HepG2 (cell line): ENCODE measurements at places on chromosomes 3 and 15.
A peak's percentile ranks its signal among the peaks of the same experiment; 100 is the strongest.

DNA sequence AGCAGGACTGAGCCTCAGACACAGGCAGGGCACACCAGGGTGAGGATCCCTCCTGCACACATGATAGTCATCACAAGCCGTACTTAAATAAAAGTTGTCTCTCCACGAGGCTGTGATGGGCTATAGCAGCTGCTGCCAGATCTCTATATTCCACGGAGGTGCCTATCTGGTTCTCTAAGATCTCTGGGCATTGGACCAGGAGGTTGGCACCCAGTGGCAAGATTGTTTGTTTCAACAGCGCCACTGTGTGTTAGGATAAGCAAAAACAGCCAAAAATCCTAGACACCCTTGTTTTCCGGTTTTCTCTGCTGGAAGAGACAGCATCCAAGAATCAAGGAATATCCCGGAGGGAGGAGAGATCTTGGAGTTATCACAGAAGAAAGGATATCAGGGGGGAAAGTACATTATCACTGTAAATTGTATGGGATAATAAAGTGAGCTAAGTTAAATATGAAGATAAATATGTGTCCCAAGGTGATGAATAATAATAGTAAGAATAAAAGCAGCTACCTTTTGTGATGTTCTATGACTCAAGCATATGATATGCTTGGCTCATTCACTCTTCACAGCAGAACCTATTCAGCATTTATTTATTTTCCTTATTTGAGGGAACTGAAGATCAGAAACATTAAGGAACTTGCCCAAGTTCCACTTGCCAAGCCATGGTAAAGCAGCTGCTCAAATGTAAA is 90.6 kb upstream of the AKAP13 start:
- DNase-seq, result peak; percentile 13

- no peak for DNase-seq
Measured at GRCh38 chr15:40038275-40038637, 725 bp downstream of the SRP14 start.

- DNase-seq, result peak; percentile 48
Measured at GRCh38 chr3:51434746-51435327, 43.8 kb downstream of the RBM15B start.

GRCh38 chr3:59234884-59235633 is 185.2 kb upstream of the CFAP20DC start:
- no peak for DNase-seq

- DNase-seq, result no peak
Measured at GRCh38 chr3:184059424-184059823, 6.6 kb downstream of the HTR3C start.

DNA sequence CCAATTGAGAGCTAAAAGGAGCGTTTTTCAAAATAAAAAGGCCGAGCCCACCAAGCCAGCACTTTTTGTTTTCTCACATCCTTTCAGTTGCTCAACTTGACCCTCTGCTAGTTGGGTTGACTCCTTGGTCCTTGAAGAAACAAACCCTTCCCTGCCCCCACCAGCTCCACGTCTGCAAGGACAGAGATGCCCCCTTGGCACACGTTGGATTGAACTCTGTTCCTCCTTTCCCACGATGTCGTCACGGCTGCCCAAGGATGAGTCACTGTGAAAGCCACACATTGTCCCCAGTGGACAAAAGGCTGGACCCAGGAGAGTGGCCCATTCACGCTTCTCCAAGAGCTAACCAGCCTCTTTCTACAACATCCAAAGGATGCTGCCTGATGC is 43.0 kb upstream of the SPATA12 start:
- peak; percentile 24 for DNase-seq

- no peak for DNase-seq
Measured at GRCh38 chr3:107969525-107969924, 121.3 kb downstream of the CD47 start.

DNA sequence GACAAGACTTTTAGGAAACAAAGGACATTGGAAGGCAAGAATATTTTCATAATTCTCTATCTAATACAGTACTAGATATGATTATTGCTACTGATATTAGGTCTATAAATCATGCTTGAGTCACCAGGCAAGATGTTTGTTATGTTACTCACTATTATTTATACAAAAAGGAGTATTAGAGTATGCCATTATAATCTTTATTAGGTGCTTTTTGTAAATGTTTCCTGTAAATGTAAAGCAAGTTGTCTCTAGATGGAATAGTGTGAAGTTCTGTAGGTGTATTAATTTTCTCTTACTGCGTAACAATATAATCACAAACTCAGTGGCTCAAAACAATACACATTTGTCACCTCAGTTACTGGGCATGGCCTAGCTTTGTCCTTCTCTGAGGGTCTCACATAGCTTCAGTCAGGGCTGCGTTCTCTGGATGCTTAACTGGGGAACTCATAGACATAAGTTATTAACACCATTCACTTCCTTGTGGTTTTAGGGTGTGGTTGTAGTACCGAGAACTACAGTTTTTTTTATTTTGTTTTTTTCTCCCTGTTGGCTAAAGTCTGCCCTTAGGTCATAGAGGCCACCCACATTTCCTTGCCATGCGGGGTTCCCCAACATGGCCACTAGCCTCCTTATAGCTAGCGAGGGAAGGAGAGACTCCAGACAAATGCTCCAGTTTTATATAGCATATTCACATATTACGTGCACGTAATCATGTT is 20.3 kb upstream of the MAP3K13 start:
- DNase-seq, result no peak
